ENCODE measurements at places on chromosomes 13 and 19.

DNA sequence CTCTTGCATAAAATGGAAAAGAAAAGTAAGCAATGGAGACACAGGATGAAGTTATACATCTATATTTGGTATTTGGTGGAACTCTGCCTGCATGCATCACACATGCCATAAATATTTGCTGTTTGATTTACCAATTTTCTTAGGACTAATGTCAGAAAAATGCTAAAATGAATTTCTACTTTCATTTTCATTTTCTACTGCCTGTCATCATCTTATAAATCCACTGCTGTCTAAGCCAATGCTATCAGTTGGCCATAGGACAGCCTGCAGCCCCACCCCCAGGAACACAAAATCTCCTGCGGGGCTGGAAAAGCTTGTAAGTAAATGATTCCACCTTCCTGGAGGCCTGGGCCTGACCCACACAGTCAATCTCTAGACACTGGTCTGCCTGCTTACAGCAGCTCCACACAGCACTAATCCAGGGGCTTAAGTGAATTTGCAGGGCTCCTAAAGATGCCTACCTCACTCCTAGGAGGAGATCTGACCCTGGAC lies 122.0 kb downstream of the ENOX1 start:
- no peak for DNase-seq

GRCh38 chr13:50189450-50189849 lies 174.2 kb downstream of the KCNRG start:
- DNase-seq = no peak

GRCh38 chr13:35481777-35482176 lies 5.3 kb upstream of the MAB21L1 start:
- no peak for DNase-seq

DNA sequence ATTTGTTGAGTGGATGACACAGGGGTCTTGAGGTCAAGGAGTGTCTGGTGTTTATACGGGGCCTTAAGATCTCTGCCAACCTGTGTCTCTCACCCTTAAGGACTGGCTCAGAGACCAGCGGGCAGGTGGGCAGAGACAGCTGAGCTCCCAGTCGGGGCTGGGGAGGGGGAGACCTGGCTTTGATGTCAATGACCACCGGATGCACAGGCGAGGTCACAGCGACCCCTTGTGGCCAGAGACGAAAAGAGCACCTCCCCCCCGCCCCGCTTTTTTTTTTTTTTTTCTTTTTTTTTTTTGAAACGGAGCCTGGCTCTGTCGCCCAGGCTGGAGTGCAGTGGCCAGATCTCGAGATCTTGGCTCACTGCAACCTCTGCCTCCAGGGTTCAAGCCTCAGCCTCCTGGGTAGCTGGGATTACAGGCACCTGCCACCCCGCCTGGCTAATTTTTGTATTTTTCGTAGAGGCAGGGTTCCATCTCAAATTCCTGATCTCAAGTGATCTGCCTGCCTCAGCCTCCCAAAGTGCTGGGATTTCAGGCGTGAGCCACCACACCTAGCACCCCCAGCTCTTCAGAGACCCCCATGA lies 12.1 kb upstream of the KLK14 start:
- no peak for DNase-seq
